Esophagus squamous epithelium (tissue), 5 donors: ENCODE measurements at places on chromosomes 7 and 10.
A peak's percentile ranks its signal among the peaks of the same experiment; 100 is the strongest.

GRCh38 chr10:116469437-116469836 lies 41.8 kb downstream of the PNLIPRP3 start:
- H3K4me3 ChIP-seq = no peak overlapping the region
- no peaks in the 10 kb centered on the region for H3K27me3 ChIP-seq
- no peak for DNase-seq
- H3K36me3 ChIP-seq = no peaks in the 10 kb centered on the region

DNA sequence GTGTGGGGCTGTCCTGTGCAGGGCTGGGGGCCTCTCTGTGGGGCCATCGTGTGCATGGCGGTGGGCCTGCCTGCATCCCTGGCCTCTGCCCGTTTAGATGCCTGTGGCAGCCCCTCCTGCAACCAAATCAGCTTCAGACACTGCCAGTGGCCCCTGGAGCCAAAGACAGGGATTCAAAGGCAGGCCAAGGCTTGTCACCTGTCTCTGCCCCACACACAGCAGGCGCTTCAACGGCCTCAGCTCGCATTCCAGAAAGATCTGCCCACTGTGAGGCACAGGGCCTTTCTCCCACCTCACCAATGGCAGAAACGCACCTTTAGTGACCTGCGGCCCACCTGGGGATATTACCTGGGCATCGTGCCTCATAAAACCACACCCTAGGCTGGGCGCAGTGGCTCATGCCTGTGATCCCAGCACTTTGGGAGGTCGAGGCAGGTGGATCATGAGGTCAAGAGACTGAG lies 46.0 kb downstream of the INSIG1 start:
- DNase-seq = no peak
- H3K27me3 ChIP-seq = no peaks in the 10 kb centered on the region
- H3K4me3 ChIP-seq = no peak overlapping the region
- no peaks in the 10 kb centered on the region for H3K36me3 ChIP-seq
- no peaks in the 10 kb centered on the region for H3K4me1 ChIP-seq
- H3K27ac ChIP-seq = no peak overlapping the region

GRCh38 chr7:51757960-51758359 lies 441.4 kb upstream of the COBL start:
- no peaks in the 10 kb centered on the region for H3K36me3 ChIP-seq
- H3K4me1 ChIP-seq = no peaks in the 10 kb centered on the region
- DNase-seq = no peak

DNA sequence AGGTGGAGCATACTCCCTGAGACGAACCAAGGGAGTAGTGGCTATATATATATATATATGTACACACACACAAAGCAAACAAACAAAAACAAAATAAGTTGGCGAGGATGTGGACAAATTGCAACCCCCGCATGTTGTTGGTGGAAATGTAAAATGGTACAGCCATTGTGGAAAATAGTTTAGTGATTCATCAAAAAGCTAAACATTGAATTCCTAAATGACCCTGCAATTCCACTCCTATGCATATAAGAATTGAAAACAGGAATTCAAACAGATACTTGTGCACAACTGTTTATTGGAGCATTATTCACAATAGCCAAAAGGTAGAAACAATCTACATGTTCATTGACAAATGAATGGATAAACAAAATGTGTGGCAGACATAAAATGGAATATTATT lies 407.9 kb downstream of the KCNMA1 start:
- no peaks in the 10 kb centered on the region for H3K36me3 ChIP-seq
- H3K4me3 ChIP-seq = no peak overlapping the region
- DNase-seq = no peak
- H3K4me1 ChIP-seq = no peaks in the 10 kb centered on the region
- no peaks in the 10 kb centered on the region for H3K27me3 ChIP-seq

DNA sequence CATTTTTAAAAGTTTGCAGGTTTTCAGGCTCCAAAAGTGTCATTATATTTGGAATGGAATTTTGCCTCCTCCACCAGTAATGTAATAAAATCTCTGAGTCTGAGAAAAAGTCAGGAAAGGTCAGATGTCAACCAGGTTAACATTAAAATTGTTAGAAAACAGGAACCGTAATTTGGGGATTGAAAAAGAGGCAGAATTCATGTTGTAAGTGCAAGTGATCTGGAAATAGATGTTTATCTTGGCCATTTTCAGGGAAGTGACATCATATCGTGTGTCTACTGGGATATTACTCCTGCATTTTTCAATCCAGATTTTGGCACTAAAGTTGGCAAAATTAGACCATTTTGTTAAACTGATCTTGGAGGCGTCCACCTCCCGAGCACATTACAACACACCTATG lies 428.5 kb upstream of the MGMT start:
- no peak overlapping the region for H3K27ac ChIP-seq
- H3K4me3 ChIP-seq = no peak overlapping the region
- peaks cover 21% of the 10 kb centered on the region for H3K4me1 ChIP-seq
- no peak for DNase-seq
- no peaks in the 10 kb centered on the region for H3K27me3 ChIP-seq

DNA sequence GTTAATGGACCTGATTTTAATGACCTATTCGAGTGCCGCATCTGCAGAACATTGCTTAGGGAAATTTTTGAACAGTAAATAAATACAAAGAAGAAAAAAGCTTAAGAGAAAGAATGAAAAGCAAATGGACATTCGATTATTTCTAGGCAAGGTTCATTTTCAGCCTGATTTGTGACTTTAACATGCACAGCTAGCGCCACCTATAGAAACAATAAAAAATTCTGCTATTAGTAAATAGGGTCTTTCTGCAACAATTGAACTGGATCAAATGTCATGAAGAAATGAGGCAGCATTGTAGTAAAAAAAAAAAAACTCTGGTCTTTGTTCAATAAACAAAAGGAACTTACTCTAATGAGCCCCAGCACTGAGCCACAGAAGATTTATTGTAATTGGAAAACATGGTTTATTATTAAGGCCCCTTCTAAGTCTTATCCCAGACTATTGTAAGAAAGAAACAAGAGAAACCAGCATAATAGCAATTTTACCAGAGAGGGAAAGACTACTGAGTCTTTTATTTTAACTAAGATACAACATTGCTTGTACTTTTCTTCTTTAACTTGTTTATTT lies 41.4 kb upstream of the GHITM start:
- H3K36me3 ChIP-seq = no peaks in the 10 kb centered on the region
- no peak for DNase-seq
- peaks cover 5% of the 10 kb centered on the region for H3K4me1 ChIP-seq

- no peak for DNase-seq
- H3K36me3 ChIP-seq = no peaks in the 10 kb centered on the region
- H3K27me3 ChIP-seq = no peaks in the 10 kb centered on the region
- no peaks in the 10 kb centered on the region for H3K4me1 ChIP-seq
- H3K27ac ChIP-seq = no peak overlapping the region
Observed at GRCh38 chr7:114392686-114393085, 21.9 kb upstream of the FOXP2 start.

DNA sequence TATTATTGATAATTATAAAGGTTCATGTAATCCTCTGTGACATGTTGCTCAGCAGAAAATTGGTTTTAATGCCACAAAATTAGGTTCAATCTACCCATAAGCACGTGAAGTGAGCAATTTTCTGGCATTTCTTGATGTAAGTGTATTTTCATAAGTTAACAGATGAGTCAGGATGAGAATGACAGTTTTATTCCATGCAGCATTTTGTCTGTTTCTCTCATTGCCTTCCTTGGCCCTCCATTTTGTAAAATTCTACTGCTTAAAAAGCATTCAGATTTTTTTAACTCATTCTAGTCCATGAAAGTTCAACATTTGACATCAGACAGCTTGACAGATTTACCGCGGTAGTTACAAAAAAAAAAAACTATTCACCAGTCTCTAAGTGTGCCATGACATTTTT lies 4.0 kb upstream of the GFRA1 start:
- H3K4me1 ChIP-seq = peaks cover 8% of the 10 kb centered on the region
- H3K27ac ChIP-seq = no peak overlapping the region
- no peaks in the 10 kb centered on the region for H3K36me3 ChIP-seq
- peaks cover 18% of the 10 kb centered on the region for H3K27me3 ChIP-seq
- DNase-seq = no peak
- H3K4me3 ChIP-seq = no peak overlapping the region

DNA sequence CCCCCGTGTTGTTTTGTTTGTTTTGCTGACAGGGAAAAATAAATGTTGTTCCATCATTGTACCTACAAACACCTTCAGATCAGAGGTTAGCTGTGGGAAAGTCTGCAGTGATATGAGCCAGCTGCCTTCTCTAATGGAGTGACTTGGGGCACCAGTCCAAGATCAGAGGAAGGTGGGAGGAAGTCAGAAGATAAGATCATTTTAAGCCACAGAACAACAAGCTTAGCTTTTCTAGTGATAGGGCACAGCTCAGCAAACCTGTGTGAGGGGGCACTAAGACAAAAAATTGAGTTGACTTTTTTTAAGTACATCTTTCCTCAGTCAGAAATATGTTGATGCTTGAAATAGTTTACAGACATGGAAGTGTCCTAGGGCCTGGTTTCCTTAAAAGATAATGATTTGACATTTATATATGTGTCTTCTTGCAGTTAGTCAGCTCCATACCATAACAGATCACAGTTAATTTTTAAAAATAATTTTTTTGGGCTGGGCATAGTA lies 240.3 kb upstream of the KAT6B start:
- H3K4me3 ChIP-seq = no peak overlapping the region
- peak overlapping the region; percentile 71 for H3K27ac ChIP-seq
- H3K4me1 ChIP-seq = peaks cover 14% of the 10 kb centered on the region
- DNase-seq = no peak

DNA sequence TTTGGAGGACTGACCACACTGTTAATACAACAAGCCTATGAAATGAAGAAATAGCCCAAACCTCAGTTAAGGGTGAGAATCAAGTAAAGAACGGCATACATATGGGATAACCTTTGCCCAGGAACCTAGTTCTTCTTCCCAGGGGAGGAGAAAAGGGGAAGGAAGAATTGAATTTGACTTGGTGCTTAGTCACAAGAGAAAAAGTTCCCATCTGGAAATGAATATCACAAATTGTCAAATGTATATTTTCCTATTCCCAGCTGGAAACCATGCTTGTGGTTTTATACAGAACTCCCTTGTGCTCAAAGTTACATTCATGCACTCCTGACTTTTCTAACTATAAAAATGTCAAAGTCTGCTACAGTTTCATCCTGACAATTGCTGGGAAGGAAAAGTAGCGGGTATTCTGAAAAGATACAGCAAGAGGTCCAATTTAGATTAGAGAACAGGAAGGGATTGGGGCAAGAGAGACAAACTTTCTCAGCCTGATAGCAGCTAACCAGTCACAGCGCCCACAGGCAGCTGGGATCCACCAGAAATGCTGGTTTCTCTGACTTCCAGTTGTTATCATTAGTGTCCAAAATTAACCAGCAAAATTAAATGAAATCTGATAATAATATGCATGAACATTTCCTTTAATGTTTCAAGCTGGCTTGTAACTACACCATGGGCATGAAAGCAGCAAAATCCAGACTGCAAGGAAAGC lies 18.6 kb upstream of the GSAP start:
- H3K4me1 ChIP-seq = no peaks in the 10 kb centered on the region
- H3K4me3 ChIP-seq = no peak overlapping the region
- H3K27ac ChIP-seq = no peak overlapping the region
- H3K27me3 ChIP-seq = no peaks in the 10 kb centered on the region
- no peaks in the 10 kb centered on the region for H3K36me3 ChIP-seq
- DNase-seq = no peak

GRCh38 chr7:152867502-152867874 lies 107.9 kb downstream of the ACTR3B start:
- no peak overlapping the region for H3K4me3 ChIP-seq
- no peaks in the 10 kb centered on the region for H3K27me3 ChIP-seq
- H3K36me3 ChIP-seq = no peaks in the 10 kb centered on the region
- DNase-seq = no peak

GRCh38 chr7:65749518-65749917 lies 123.4 kb upstream of the VKORC1L1 start:
- peak overlapping the region; percentile 92 for H3K27ac ChIP-seq
- no peak overlapping the region for H3K4me3 ChIP-seq
- no peaks in the 10 kb centered on the region for H3K36me3 ChIP-seq
- no peaks in the 10 kb centered on the region for H3K27me3 ChIP-seq

DNA sequence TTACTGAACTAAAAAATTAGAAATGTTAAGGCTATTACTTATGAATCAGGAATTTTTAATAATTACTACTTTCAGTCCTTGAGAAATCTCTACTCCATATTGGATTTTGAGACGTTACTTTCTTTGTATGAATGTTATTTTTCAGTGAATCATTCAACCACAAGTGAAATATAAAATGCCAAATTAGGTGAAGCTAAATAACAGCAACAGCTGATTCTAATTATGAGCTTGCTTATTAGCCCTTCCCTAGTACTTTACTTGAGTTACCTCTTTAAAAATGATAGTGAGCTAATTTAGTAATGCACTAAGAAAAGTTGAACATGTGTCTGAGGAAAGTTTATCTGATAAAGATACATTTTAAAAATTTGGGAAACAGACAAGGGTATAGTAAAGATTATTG lies 51.4 kb downstream of the PCGF5 start:
- H3K27me3 ChIP-seq = no peaks in the 10 kb centered on the region
- H3K4me3 ChIP-seq = no peak overlapping the region
- H3K4me1 ChIP-seq = no peaks in the 10 kb centered on the region

- no peaks in the 10 kb centered on the region for H3K27me3 ChIP-seq
- H3K36me3 ChIP-seq = no peaks in the 10 kb centered on the region
- no peak for DNase-seq
- no peak overlapping the region for H3K27ac ChIP-seq
- no peak overlapping the region for H3K4me3 ChIP-seq
Observed at GRCh38 chr10:123621916-123622315, 44.2 kb upstream of the GPR26 start.

- H3K4me1 ChIP-seq = peaks cover 5% of the 10 kb centered on the region
- peak within 1 kb of the TSS; percentile 81 for H3K4me3 ChIP-seq
- H3K27me3 ChIP-seq = peaks cover 10% of the 10 kb centered on the region
- peak within 1 kb of the TSS; percentile 85 for H3K27ac ChIP-seq
Observed at GRCh38 chr7:21945454-21946221, at the start of gene CDCA7L. CDCA7L (minus strand) TSS chr7:21945899; CDS start chr7:21945804, 95 bp downstream.

- no peaks in the 10 kb centered on the region for H3K36me3 ChIP-seq
- no peaks in the 10 kb centered on the region for H3K4me1 ChIP-seq
- no peaks in the 10 kb centered on the region for H3K27me3 ChIP-seq
Observed at GRCh38 chr7:21352540-21353387, 75.1 kb upstream of the SP4 start.

GRCh38 chr7:73802459-73802858 lies 28.3 kb upstream of the CLDN4 start:
- H3K36me3 ChIP-seq = no peaks in the 10 kb centered on the region
- no peak overlapping the region for H3K4me3 ChIP-seq
- no peak overlapping the region for H3K27ac ChIP-seq
- H3K4me1 ChIP-seq = no peaks in the 10 kb centered on the region

DNA sequence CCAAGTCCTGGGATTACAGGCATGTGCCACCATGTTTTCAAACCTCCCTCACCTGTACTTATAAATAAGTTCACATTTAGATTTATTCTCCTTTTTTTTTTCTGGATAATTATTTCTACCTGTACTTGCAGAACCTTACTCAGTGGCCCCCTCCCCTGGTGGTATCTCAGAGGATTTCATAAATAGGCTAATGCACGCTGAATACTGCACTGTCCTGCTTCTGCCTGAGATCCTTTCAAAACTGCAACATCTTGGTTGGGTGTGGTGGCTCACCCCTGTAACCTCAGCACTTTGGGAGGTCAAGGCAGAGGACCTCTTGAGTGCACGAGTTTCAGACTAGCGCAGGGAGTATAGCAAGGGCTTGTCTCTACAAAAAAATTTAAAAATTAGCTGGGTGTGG lies 4.6 kb upstream of the BLVRA start:
- H3K36me3 ChIP-seq = no peaks in the 10 kb centered on the region
- no peak overlapping the region for H3K27ac ChIP-seq
- no peaks in the 10 kb centered on the region for H3K27me3 ChIP-seq
- H3K4me3 ChIP-seq = no peak overlapping the region

GRCh38 chr7:99078416-99078815 lies 65.5 kb downstream of the SMURF1 start:
- H3K27me3 ChIP-seq = no peaks in the 10 kb centered on the region
- DNase-seq = no peak
- peaks cover 11% of the 10 kb centered on the region for H3K4me1 ChIP-seq
- H3K36me3 ChIP-seq = no peaks in the 10 kb centered on the region
- no peak overlapping the region for H3K4me3 ChIP-seq
